Activated effector memory CD4-positive, alpha-beta T cell treated with anti-CD3 and anti-CD28 coated beads, Interleukin-2, amount 50 U/mL, for 16 hours (primary cell): ENCODE measurements at places on chromosomes 16 and 17.

DNA sequence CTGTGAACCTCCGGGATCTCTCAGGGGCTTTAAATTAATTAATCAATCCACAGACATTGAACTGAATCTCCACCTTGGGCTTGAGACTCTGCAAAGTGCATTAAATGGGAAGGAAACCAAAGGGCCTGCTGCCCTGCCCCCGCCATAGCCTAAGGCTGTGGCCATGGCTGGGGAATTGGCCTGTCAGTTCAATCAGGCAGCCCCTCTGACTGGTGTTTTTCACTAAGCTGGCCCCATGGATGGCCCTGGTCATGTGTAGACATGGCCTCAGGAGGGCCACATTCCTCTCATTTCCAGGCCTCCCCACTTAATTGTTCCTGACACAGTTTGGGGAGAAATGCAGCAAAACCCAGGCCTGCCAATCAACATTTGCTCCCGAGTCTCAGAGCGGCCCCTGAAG is 499.8 kb downstream of the WWOX start:
- DNase-seq = no peak

DNA sequence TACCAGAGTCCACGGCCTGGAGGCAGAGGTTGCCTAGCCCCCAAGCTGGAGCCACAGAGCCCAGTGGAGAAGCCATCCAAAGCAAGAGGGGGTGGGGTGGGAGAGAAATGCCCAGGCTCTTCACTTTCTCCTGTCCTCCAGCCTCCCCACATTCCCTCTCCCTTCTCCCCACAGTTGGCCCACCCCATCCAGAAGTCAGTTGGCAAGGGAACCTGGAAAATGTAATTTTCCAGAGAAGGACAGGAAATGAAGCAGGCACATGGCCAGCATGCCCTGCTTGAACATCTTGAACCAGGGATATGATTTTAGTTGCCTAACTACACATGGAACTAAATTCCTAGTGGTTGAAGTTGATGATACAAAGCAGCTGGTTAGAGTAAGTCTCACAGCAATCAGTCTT is 73.3 kb upstream of the IRX6 start:
- DNase-seq = no peak

DNA sequence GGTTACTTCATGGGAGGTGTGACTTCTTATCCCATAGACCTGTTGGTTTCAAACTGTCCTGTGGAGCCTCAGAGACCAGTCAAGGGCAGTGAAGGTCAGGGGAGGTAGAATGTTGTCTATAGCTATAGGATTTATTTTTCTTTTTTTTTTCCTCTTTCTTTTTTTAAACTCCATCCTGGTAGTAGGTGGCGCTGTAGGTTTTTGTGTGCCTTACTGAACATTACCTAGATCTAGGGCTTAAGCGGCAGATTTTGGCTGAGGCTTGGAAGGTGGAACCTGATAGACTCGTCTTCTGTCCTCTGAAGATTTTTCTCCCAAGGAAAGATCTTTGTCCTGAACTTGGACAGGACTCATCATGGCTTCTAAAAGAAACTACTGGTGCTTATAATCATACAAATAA is 8.2 kb upstream of the LASP1NB start:
- DNase-seq = no peak

DNA sequence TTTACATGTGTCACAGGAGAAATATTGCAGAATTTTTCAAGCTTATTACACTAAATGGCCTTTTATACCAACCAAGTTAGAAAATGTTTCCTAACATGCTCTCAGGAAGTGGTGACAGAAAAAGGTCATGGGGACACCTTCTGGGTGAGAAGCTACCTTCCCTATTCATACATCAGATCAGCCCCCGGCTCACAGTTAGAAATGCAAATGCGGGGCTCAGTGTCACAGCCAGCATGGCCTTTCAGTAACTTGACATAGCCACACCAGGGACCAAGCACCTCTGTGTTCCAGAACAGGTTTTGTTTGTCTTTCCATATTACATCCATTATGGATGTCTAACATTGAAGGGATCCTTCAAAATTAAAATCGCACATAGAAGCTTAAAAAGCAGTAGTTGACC is 59.5 kb downstream of the CHD9NB start:
- DNase-seq = no peak

DNA sequence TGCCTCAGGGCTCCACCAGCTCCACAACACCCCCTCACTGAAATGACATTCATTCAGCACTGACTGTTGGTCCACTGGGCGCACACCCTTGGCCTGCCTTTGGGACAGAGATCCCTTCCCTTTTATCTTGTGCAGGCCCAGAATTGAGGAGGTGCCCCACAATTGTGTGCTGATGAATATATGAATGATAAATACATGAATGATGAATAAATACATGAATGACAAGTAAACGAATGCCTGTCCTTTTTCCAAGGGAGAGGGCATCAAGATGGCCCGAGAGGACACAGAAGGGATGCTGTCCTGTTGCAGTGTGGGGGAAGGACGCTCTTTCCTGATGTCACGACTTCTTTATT is 5.7 kb downstream of the CCR7 start:
- no peak for DNase-seq
